ENCODE measurements at places on chromosomes 2 and 18.

GRCh38 chr2:142142595-142142994 lies 11.8 kb upstream of the LRP1B start:
- DNase-seq: no peak

DNA sequence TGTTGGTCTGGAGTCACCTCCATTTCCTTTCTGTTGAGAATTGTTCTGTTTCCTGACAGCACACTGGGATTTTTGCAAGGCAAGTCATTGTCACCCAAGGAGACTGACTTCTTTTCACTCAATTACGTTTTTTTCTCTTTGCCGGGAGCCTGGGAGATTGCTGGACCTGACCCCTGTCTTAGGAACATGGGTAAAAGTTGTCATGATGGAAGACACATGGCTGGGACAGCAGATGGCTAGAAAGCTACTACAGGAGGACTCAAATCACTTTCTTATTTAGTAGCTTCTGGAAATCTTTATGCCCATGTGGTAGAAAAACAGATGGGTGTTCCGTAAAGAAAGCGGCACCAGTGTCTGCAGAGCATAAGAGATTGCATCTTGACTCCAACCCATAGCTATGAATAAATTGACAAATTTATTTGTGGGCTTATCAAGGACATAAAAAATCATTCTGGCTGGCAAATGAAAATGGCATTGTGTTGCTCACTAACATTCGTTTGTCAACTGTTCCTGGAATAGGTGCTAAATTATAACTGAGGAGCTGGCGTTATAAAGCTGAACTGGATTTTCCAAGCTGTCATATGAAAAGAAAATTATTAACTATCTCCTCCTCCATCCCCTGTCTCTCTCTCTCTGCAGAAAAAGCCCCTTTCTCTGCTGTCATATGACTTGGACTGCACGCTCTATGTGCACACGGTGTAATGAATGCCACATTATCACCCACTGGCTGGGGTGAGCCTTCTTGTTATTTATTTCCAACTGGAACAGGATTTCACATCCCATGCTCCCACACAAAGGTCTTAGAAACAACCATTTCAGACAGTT lies 159.8 kb downstream of the SH3RF3 start:
- no peak for DNase-seq

- no peak for DNase-seq
These were observed 128.9 kb upstream of the ARL4C start for GRCh38 chr2:234625626-234626250.

DNA sequence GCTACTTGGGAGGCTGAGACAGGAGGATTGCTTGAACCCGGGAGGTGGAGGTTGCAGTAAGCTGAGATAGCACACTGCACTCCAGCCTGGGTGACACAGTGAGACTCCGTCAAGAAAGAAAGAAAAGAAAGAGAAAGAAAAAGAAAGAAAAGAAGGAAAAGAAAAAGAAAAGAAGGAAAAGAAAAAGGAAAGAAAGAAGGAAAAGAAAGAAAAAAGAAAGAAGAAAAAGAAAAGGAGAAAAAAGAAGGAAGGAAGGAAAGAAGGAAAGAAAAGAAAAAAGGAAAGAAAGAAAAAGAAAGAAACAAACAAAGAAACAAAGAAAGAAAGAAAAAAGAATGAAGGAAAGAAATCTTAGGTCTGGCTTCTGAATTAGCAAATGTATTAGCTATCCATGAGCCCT lies 150.4 kb downstream of the TMEM163 start:
- DNase-seq: no peak

GRCh38 chr2:227485429-227485828 lies 13.5 kb downstream of the AGFG1 start:
- DNase-seq: no peak

GRCh38 chr2:191977754-191978153 lies 130.9 kb upstream of the CAVIN2 start:
- DNase-seq: no peak

DNA sequence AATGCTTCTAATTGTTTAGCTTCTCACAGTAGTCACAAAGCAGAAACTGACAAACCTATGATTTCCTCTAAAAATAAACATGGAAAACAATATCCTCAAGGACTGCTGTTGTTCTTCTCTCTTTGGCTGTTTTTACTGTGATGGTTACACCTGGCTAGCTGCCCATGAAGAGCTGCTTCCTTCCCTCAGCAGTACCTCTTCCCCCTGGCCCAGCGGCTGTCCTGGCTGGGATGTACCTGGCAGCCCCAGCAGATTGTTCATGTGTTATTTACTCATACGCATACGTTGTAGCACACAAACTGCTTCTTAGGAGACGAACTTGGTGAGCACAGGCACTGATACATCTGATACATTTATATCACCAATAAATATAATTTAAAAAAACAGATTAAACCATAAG lies 27.4 kb downstream of the NEMP2 start:
- DNase-seq: no peak

- DNase-seq: no peak
These were observed 397.8 kb downstream of the NBAS start for GRCh38 chr2:15163326-15163725.

DNA sequence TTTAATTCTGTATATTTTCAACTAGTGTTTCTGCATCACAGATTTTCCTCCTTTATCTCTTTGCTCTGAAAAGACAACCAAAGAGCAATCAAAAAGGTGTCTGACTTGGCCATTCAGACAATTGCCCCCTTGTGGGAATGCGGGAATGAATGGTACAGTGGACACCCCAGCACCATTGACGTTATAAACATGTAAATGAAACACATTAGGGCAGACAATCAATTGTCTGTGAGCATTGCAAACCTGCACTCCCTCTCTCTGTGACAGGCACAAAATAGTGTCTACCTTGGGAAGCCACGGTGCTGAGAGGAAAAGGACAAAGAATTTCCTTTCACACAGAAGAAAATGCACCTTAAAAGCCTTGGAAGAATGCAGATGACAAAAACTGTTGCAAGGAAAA lies 8.0 kb downstream of the ZEB2 start:
- DNase-seq: no peak

DNA sequence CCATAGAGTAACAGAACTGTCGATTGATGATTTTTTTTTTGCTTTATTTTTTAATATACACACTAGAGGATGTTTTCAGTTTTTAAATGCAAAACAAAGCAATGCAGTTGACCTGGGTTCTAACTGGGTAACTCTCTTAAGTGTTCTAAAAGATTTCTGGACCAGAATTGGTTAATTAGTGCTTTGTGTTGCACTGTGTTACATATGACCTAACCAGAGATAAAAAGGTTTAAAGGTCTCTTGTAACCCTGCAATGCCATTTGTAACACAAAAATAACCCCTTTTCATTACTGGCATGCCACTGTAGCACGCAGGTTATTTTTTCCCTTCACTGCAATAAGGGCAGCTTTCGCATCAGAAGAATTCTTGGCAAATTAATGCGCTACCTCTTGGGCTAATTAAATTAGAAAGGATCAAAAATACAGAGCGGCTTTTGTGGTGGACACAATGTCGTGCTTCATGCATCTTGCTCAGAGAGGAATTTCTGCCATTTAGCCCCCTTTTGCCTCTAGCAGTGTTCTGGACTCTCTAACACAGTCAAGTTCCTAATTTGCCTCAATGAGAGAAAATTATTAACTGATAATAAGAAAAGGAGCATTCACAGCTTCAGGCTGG lies 250.8 kb upstream of the ZEB2 start:
- DNase-seq: no peak

- no peak for DNase-seq
These were observed 168.2 kb downstream of the ICOS start for GRCh38 chr2:204104811-204105210.

- no peak for DNase-seq
These were observed 72.3 kb upstream of the CCDC68 start for GRCh38 chr18:55031576-55031975.

GRCh38 chr2:142825861-142826260 lies 51.6 kb upstream of the KYNU start:
- DNase-seq: no peak

DNA sequence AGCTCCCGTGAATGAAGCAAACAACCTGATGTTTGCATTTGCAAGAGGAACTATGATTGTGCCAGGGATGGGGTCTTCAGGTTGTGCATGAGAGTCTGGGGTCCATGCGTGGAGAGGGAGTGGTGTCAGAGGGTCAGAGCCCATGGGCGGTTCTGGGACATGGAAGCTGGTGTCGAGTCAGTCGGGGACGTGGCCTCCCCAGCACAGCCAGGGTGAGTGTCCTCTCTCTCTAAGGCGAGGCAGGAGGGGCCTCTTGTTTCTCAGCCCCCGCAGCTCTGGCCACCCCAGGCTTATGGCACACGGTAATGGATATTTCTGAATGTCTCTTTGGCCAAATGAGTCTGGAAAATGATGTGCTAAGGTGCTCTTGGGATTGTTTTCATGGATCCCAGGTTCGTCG lies 118.6 kb downstream of the RTP5 start:
- DNase-seq: no peak

GRCh38 chr2:235348329-235348728 lies 145.5 kb upstream of the AGAP1 start:
- no peak for DNase-seq

DNA sequence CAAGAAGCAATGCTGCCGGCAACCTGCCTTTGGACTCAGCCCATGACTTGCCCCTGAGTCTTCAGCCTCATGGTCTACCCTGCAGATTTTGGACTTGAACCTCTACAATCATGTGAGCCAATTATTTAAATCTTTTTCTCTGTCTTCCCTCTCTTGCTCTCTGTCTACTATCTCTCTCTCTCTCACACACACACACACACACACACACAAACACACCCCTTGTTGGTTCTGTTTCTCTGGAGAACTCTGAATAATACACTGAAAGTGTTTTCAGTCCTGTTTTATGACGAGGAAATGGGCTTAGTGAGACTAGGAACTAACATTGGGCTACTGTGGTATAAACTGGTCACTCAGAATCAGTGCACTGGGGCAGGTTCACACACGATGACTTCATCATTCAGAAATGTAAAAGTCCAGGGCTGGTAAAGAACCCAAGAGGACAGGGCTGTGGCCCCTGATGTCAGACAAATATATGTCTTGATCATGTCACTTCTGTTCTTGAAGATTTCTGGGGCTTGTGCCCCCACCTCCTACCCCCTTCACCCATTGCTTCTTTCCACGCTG lies 266.1 kb upstream of the SIX2 start:
- no peak for DNase-seq

DNA sequence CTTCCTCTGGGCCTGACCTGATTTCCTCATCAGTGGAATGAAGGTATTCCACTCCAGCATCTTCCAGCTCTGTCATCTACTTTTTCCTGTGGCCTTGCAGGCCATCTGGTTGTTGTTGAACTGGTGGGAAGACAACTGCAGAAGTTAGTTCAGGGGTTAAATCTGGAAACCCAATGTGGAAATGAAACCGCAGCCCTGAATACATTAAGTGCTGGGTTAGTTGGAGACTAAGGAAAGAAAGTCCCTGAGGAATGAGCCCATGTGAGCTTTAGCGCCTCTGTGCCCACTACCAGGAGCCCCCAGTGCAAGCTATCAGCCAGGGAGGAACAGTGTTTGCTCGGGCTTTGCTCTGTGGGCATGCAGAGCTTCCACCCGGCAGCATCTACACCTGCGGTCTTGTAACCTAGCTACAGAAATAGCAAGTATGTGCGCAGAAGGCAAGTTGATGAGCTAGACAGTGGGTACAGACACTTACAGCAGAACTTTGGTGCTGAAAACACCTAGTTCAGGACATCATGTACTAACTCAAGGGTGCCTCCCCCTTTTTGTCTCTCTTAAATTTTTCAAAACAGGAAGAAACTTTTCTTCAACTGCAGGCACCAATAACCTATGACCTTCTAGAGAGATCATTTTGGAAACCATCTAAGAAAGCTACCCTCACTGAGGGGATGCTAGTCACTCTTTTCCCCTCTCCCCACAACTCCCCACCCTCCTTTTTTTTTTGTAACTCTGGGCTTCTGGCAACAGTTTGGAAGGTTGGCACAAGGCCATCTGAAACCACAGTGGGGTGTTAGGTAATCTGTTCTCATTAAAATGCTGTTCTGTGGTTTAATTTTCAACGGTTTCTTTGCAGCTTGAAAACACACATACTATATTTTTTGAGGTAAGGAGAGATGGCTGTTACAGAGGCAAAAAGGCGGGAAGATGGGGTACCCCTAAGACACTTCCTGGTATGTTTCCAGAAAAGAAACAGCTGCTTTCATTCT lies 18.3 kb upstream of the CXCR4 start:
- DNase-seq: no peak

GRCh38 chr2:7127687-7128086 lies 210.5 kb downstream of the RNF144A start:
- DNase-seq: no peak

- no peak for DNase-seq
These were observed 1.9 kb downstream of the LIMS2 start for GRCh38 chr2:127673291-127674069.

GRCh38 chr2:231290321-231291015 lies 92.0 kb downstream of the ARMC9 start:
- DNase-seq: no peak

GRCh38 chr2:192275632-192276031 lies 80.9 kb upstream of the TMEFF2 start:
- no peak for DNase-seq

DNA sequence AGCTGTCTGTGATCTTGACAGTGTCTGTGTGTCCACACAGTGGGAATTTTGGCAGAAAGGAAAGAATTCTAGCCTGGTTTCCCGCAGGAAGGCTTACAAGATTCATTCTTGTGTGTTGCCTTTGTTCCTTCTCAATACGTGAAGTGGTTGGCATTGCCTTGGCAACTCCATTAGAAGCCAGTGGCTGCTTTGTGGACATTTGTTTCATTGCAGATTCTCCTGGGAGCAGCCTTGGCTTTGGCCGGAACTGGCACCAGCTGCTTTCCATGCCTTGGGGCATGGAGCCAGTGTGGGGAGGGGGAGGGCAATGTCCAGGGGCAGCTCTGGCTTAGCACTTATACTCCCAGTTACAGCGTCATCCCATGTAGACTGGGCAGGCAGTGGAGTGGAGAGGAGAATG lies 39.4 kb downstream of the KIF5C start:
- DNase-seq: no peak

GRCh38 chr2:69241664-69242514 lies 145.1 kb downstream of the GFPT1 start:
- no peak for DNase-seq

Measured in right renal pelvis (tissue), 4 donors.